ENCODE measurements at places on chromosomes 7 and 10.

- DNase-seq, result no peak
Measured at GRCh38 chr7:42237811-42238541, 967 bp upstream of the GLI3 start.

- DNase-seq, result no peak
Measured at GRCh38 chr10:78209970-78210369, 176.3 kb downstream of the RPS24 start.

- no peak for DNase-seq
Measured at GRCh38 chr7:139588632-139589031, 65.1 kb downstream of the CLEC2L start.

DNA sequence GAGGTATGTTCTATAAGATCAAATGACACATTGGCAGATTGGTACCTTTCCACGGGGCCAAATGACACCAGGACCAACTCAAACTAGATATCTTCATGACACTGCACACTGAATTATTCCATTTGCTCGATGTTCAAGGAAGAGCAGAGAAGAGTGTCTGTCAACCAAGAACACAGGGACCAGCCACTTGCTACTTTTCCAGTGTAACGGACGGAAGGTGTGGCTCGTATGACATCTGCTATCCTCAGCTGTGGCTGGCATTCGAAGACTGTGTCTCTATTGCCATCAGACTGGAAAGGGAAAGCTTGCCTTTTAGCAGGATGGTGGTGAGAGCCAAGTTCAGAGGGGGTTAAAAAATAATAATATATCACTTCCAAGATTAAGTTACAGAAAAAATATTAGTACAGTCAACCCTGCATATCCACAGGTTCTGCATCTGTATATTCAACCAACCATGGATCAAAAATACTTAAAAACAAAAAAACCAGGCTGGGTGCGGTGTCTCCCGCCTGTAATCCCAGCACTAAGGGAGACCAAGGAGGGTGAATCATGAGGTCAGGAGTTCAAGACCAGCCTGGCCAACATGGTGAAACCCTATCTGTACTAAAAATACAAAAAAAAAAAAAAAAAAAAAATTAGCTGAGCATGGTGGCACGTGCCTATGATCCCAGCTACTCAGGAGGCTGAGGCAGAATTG is 237.1 kb downstream of the PRPF18 start:
- no peak for DNase-seq

GRCh38 chr10:25441270-25441669 is 266.5 kb downstream of the GPR158 start:
- DNase-seq, result no peak

- DNase-seq, result no peak
Measured at GRCh38 chr7:134933460-134934068, 52.7 kb upstream of the AGBL3 start.

DNA sequence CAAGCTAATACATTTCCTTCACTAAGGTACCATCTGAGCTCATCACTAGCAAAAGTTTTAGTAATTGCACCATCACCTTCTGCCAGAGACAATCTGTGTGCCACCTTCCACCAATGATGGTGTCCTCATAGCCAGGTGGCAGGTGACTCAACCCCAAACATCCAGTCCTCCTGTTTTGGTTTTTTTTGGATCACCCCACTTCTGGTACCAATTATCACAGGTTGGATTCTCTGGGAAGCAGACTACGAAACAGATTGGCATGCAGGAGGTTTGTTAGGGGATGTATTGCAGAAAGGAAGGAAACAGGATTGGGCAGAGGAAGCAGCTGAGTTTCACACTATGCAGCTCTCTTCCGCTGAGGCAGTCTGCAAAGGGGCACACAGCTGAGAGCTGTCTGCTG is 4.5 kb upstream of the TACC2 start:
- DNase-seq, result no peak

GRCh38 chr10:100490531-100490930 is 27.7 kb downstream of the WNT8B start:
- no peak for DNase-seq
